ENCODE measurements at places on chromosomes 4 and X.

- no peak for DNase-seq
Observed at GRCh38 chr4:71711044-71711984, 72.6 kb downstream of the GC start.

DNA sequence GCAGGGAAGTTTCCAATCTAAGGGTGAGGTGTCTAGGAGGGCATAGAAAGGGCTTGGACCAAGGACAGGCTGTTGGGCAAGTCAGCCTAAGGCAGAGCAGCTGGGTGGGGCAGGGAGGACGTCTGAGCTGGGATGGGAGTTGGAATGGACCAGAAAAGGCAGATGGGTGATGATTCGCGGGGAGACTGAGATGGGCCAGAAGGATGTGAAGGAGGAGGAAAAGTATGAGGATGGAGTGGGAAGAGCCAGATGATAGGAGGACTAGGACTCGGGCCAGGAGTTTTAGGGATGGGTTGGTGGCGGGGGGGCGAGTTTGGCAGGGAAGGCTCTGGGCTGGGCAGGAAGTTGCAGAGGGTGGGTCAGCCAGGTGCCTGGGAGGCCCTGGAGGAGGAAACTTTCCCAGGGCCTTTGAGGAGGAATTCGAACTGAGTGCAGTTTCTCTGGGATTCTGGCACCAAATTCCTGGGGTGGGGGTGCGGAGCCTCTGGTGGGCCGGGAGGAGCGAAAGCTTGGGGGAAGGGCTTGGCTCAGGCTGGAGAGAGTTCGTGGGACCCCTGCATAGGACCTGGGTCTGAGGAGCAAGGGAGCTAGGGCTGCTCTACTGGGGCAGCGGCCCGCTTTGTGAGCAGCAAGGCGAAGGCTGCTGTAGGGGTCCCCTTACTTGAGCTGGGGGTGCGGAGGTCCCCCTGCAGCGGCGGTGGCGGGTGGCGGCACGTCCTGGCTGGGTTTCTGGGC, 8.7 kb upstream of the TIMP1 start:
- no peak for DNase-seq

- DNase-seq, result no peak
Observed at GRCh38 chr4:154364066-154364845, 127.3 kb downstream of the DCHS2 start.

DNA sequence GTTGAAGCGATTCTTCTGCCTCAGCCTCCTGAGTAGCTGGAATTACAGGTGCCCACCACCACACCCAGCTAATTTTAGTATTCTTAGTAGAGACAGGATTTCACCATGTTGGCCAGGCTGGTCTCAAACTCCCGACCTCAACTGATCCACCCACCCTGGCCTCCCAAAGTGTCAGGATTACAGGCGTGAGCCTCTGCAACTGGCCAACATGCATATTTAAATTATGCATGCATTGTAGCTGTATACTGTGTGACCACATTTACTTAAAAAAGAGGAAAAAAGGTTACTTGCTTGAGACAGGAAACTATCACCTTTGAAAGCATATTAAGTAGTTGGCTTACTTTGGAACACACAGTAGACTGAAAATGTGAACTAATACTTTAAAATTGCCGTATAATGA, 29.5 kb downstream of the METTL14 start:
- no peak for DNase-seq

- DNase-seq, result no peak
Observed at GRCh38 chr4:14233126-14233525, 605.6 kb upstream of the BOD1L1 start.

- DNase-seq, result no peak
Observed at GRCh38 chr4:107131295-107131694, 95.2 kb upstream of the DKK2 start.

GRCh38 chrX:18146954-18147353, 73.7 kb downstream of the BEND2 start:
- DNase-seq, result no peak

DNA sequence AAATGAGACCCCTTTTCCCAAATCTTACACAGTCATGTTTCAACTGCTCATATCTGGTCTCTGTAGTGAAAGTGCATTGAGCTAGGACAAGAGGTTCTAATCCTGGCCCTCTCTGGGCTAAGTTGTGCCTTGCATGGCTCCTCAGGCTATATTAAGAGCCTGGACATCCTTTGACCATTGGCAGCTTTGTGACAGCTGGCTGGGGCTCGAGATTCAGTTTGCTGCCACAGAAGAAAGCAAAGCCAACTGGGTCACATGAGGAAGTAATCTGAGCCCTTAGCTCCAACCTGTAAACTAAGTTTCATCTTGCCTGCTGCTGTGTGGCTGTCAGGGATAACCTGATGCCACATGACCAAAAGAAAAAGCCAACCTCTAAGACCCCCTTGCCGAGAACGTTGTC, 51.8 kb upstream of the JADE1 start:
- DNase-seq, result no peak

GRCh38 chrX:130170752-130171445, 863 bp upstream of the RAB33A start:
- DNase-seq, result peak; percentile 44

- DNase-seq, result no peak
Observed at GRCh38 chrX:142663330-142664095, 362.2 kb upstream of the SPANXN4 start.

DNA sequence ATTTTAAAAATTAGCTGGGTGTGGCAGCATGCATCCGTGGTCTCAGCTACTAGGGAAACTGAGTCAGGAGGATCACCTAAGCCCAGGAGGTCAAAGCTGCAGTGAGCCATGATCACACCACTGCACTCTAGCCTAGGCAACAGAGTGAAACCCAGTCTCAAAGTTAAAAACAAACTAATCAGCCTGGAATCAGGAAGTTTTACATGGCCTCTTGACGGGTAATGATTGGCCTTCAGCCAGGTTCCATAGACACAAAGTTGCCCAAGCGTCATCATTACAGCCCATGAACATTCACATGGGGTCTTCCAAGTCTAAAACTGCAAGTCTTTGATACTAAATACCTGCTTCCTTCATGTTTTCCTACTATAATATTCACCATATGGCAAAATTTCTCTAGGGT, 10.0 kb upstream of the RGN start:
- no peak for DNase-seq

GRCh38 chr4:113826421-113826820, 64.9 kb upstream of the CAMK2D start:
- DNase-seq, result no peak

Measured in stimulated activated CD4-positive, alpha-beta T cell treated with anti-CD3 and anti-CD28 coated beads, Interleukin-1b, Interleukin-23, amount 100 ng/mL, for 4 hours (primary cell).